ENCODE measurements at places on chromosomes 2 and 18.

DNA sequence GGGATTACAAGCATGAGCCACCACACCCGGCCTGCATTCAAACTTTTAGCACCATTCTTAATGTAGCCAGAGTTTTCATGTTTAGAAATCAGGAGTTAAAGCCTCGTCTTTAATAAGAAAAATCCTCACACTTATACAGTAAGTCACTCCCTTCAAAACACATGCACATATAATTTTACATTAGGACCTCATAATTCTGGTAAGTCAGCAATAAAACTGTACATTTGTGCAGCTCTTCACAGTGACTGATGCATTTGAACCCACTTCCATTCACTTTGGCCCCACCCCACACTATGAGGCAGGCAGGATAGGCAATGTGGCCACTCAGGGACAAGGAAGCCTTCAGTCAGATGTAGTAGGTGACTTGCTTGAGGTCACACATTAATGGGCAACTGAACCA, 141.7 kb upstream of the SIX3 start:
- DNase-seq, result no peak

DNA sequence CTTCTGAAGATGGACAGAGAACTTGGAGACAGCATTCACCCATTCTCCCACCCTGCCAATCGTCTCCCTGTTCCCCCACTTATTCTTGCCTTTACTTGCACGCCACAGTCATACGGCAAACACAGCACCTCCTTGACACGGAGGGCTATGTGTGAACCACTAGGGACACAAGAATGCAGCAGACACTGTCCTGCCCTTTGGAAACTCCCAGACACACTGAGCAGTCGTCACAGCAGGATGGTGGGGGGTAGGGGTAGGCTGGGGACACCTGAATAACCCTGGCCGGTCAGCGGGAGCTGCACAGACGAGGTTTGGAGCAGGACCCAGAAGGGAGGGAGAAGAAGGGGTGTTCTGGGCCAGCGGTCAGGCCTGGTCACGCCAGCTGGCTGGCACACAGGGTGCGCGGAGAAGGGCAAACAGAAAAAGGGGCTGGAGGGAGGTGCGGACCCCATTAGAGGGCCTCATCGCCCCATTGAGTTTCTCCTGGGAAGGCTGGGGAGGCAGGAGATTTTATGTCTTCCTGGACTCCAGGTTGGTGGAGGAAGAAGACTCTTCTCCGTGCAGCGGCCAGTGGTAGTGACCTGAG, 40.0 kb upstream of the FOSL2 start:
- no peak for DNase-seq

GRCh38 chr18:79737426-79737825, 57.8 kb downstream of the CTDP1 start:
- DNase-seq, result no peak

GRCh38 chr2:29154610-29155009, 39.4 kb downstream of the CLIP4 start:
- DNase-seq, result no peak

- no peak for DNase-seq
Measured at GRCh38 chr2:238098901-238099713, 1.0 kb upstream of the ESPNL start.

DNA sequence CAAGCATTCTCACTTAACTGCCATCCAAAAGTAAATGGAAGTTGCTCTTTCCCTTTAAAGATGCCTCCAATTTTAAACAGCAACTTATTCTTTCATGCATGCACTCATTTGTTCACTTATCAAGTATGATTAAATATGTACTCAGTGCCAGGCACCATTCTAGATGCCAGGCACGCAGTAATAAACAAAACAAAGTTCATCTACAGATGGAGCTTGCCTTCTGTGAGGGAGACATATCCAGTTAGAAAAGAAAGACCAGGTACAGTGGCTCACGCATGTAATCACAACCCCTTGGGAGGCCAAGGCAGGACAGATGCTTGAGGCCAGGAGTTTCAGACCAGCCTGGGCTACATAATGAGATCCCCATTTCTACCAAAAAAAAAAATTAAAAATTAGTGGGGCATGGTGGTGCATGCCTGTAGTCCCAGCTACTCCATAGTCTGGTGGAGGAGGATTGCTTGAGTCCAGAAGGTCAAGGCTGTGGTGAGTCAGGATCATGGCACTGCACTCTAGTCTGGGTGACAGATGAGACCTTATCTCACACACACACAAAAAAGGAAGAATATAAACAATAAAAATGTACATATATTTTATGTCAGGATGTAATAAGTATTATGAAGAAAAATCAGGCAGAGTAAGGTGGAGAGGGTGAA, 19.2 kb upstream of the CCDC141 start:
- DNase-seq, result no peak

DNA sequence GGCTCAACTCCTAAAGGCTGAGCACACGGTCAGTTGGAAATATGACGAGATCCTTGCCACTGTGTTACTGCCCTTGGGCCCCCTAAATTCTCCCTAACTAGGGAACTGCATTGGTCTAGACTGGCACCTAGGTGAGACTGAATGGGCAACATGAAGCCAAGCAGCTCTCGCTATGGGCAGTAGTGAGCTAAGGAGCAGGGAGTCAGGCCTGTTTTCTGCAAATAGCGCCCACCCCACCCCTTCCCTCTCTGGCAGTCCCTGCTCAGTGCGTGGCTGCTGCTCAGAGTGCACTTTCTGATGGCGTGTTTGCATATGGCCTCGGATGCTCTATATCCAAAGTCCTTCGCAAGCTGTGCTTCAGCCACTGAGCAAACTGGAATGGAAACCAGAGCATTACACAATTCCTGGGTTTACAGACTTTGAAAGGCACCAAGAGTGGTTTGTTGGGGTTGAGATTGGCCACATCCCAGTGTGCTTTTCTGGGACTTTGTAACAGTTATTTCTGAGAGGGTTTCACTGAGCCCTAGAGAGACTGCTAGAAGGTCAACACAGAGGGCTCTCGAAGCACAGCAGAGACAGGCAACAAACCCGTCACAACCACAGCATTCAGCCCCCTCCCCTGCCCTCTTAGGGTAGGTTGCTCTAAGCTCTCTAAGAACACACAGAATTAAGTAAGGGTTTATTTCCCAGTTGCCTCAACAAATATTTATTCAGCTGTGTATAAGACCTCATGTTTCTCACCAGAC, 419.9 kb downstream of the STK39 start:
- DNase-seq, result no peak

GRCh38 chr2:19207452-19207851, 151.0 kb downstream of the OSR1 start:
- DNase-seq, result peak; percentile 21

DNA sequence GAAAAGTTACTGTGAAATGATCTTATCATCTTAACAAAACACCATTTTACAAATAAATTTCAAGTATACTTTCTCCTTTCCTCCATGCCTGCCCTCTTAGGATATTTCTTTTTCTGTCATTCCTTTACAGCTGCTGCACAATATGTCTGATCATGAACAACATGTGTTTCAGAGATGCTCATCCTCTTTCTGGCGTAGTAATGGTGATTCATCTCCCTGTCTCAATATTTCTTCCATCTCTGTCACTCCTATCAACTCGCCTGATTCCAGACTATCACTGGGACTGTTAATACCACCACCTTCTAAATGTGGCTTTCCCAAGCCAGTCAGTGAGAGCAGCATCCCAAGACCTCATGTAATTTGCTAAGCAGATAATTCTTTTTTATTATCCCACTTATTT, 290.5 kb downstream of the GULP1 start:
- peak; percentile 39 for DNase-seq

- DNase-seq, result no peak
Measured at GRCh38 chr2:98277162-98277859, 68.9 kb upstream of the CNGA3 start.

- peak; percentile 75 for DNase-seq
Measured at GRCh38 chr2:127623388-127624319, 22.3 kb upstream of the GPR17 start.

- no peak for DNase-seq
Measured at GRCh38 chr2:230319211-230319862, 7.7 kb upstream of the SP140L start.

- no peak for DNase-seq
Measured at GRCh38 chr2:152098496-152099366, at the start of gene CACNB4. Gene CACNB4 (minus strand): TSS chr2:152099044.

GRCh38 chr2:116952254-116952653, 862.2 kb upstream of the DDX18 start:
- DNase-seq, result no peak

DNA sequence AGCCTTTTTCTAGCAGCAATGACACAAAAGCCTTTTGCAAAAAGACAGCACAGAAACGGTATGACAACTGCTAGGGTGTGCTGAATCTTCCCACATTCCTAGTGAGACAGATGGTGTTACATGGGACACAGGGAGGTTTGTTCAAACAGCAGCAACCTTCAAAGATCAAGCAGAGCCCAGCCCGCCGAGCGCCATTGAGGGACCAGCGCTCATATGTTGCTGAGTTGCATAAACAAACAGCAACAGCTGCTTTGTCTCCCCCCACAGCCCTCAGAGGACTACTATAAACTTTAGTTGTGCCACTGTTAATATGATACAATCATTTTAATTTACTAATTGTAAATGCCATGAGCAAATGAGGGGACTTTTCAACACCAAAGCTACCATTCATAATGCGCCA, 117.7 kb downstream of the ZEB2 start:
- DNase-seq, result no peak

DNA sequence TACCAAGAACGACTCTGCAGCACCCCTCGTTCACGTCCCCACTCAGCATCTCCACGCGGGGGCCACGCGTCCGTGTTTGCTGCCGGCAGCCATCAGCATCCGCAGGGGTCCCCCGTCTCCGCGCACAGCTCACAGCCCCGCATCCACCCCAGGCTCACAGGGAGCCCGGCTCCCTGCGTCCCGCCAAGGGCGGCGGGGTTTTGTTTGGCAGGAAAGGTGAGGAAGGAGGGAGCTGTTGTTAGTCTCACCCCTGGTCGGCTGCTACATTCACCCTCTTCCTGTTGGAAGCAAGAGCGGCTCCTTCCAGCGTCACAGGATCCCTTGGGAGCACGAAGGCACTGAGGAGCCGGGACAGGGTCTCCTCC, 131.0 kb upstream of the CTDP1 start:
- DNase-seq, result no peak

DNA sequence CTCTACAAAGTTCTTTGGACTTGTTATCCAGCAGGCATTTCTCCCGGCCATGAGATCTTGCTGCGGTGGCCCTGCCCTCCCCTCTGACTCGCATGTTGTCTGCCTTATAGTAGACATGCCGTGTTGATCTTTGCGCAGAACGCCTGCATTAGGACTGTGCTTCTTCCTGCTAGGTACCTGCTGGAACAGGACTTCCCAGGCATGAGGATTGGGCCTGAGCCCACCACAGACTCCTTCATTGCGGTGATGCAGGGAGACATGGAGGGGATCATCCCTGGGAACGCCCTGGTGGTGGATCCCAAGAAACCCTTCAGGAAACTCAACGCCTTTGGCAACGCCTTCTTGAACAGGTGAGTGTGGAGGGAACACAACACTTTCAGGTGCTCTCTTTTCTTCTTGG, 10.1 kb downstream of the EHD3 start:
- DNase-seq, result no peak

- DNase-seq, result no peak
Measured at GRCh38 chr18:45383228-45383627, 232.0 kb upstream of the SLC14A2 start.

DNA sequence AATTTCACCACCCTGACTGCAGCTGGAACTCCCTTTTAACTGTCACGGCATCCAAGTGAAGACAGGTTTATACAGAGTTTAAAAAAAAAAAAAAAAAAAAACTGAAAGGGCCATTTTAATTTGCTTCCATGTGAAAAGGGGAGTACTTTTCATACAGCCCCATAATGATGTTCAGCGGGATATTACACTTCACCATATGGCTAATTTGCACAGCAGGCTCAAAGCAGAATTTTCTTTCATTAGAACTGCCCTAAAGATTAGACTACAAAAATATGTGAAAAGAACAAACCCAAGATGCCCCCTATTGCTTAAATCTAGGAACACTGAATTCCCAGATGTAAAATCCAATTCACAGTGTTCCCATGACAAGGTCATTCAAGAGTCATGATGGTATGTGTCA, 301.8 kb downstream of the EXOC6B start:
- DNase-seq, result no peak

DNA sequence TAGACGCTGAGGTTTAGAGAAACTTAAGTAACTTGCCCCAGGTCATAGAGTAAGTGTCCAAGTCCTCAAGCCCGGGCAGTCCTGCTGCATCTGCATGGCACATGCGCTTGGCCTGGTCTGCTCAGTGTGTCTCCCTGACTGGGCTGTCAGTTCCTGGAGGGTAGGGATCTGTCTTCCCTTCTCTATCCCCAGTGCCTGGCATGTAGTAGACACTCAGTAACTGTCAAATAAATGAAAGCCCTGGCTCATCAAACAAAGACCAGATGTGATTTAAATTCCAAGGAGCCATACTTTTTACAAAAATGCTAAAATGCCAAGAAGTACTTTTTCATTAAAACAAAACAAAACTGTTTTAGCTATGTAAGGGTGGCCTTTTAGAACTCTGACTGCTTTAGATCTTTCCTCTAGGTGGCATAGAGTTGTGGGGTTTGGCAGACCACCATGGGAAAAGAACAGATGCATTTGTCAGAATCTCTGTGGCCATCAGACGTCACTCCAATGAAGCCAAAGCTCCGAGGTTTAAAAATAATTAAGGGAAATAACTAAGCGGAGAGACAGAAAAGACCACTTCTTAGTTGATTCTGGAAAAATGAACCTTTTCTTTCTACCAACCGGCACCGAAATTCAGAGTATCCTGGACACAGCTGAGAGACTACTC, 34.0 kb downstream of the EPAS1 start:
- DNase-seq, result peak; percentile 85

- DNase-seq, result no peak
Measured at GRCh38 chr2:56232912-56233311, 49.1 kb downstream of the CCDC85A start.

GRCh38 chr2:100148883-100149282, 6.5 kb upstream of the AFF3 start:
- DNase-seq, result no peak

GRCh38 chr2:117888897-117889296, 74.4 kb downstream of the DDX18 start:
- DNase-seq, result no peak

DNA sequence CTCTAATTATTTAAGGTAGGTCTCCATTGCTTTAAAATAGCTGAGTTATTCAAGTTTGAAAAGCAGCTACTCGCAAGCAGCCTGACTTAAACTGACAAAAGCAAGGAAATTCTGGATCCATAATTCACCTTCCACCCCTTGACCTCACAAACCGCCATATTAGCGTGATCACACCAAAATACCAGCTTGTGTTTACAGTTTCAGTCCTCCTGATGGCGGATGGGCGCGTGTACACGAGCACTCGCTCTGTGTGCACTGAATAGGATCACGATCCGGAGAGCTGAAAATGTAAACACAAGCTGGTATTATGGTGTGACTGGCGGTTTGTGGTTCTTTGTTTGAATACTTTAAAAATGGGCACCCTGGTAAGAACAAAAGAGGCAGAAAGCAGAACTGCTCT, 42.4 kb upstream of the PSMD14 start:
- no peak for DNase-seq

GRCh38 chr2:67412424-67412823, 15.3 kb downstream of the ETAA1 start:
- DNase-seq, result no peak
